GM12865 (cell line): ENCODE measurements at places on chromosomes 6 and 20.

DNA sequence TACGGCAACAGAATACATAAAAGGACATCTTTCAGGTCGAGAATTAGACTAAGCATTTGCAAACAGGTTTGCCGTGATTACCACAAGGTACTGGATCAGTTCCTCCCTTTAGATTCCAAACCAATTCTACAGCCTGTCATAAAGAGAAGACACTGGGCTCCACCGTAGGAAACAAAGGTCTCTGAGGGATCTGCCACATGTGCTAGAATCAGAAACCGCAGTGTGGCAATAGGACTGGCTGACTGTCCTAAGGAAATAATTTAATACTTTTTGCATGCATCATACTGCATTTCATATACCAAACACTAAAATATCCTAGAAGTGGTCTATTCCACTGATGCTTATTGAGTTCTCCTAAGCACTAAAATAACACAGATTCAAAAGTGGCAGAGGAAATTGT, 59.2 kb downstream of the POPDC3 start:
- no peak for DNase-seq

GRCh38 chr6:41492261-41492891, 53.8 kb upstream of the FOXP4 start:
- peak; percentile 30 for DNase-seq

GRCh38 chr6:31834367-31835250, 7.1 kb downstream of the HSPA1B start:
- DNase-seq, result peak; percentile 94

DNA sequence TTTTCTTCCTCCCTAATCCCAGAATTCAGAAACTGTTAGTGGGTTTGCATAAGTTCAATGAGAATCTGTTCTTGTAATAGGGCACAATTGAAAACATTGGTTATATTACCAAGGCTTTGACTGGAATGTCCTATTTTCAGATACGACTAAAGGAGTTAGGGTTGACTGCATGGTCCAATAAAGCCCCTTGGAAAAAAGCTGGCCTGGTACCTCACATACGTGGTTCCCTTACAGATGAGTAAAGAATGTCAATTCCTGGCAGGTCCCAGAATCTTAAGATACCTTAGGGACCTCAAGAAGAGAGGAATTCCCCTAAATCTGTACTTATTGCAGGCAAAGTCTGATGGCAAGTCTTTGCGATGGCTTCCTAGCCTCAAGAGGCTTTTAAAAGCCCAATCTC, 4.6 kb downstream of the PPDPF start:
- peak; percentile 3 for DNase-seq

GRCh38 chr6:38192011-38192410, 372.5 kb downstream of the ZFAND3 start:
- DNase-seq, result no peak

GRCh38 chr6:165545806-165546205, 117.2 kb downstream of the PDE10A start:
- no peak for DNase-seq

DNA sequence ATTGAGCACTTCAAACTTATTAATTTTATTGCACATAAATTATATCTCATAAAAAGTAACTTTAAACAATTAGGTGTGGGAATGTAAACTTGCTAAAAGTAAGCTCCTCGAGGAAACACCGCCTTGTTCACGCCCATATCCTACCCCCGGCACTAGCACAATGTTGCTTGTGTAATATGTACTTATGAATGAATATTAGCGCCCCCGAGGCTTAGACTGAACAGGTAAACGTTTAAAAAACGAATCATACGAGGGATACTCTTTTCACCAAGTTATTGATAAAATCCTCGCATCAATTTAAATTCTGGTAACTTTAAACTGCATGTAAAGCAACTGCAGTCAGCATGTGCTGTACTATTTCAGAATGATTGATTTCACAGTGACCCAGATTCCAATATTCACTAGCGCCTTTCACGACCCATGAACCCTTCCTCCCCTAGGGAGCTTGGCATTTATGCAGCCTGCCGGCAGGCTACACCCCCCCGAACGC, 637 bp downstream of the TFB1M start:
- DNase-seq, result peak; percentile 44

GRCh38 chr20:41649489-41649888, 31.3 kb upstream of the CHD6 start:
- peak; percentile 12 for DNase-seq

GRCh38 chr6:21075986-21076385, 517.6 kb upstream of the SOX4 start:
- no peak for DNase-seq

DNA sequence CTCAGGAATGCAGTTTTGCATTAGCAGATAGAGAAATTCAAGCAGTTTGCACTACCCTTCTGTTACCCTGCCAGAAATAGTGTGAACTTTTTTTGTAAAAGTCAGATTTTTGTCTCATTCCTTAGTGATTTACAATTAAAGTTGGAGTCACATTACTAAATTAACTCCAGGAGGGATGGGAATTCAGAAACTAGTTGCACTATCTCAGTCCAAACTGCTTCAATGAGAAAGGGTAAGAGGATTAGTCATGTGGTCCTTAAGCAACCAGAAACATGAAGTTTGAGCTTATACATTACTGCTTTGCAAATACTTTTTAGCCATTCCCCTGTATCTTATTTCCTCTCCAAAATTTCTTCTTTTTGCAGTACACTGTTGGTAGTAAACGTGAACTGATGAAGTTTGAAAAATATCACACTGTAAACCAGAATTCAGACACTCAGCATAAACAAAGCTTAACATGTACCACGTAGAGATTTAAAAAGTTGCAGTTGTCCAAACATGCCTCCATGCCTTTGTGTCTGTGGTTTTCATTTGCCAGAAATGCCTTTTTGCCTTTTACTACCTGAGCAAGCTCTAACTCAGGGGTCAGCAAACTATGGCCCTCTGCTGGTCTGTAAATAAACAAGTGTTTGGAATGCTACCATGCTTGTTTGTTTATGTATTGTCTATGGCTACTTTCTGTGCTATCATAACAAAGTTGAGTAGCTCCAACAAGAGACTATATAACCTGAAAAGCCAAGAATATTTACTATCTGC, 49.7 kb downstream of the TP53INP2 start:
- DNase-seq, result peak; percentile 22

DNA sequence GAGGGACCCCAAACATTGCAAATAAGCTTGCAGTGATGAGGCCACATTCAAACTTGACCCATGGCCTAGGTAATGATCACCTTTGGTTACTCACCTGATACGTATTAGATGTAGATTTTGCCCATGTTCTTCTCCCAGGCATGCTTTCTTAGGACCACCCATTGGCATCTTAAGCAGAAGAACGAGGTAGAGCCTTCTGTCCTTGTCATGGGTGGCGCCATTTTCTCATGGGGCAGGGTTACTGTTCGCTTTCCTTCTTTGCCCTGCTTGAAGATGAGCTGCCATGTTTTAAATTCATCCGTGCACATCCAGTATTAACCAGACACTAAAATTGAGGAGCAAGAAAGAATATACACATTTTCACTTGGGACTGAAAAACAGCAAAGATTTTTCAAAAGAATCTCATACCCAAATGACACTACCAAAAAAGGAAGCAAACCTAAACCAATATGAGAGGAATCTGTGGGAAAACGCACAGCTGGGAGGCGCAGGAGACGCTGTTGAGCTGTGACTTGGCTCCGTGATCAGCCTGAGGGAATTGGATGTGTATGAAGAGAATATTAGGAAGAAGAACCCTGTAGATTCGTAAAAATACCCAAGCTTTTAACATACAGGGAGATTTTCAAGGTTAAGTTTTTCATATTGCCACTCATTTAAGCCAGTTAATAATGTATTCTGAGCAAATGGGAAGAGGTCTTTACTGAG, 36.6 kb downstream of the GMPR start:
- DNase-seq, result no peak

- DNase-seq, result peak; percentile 78
Observed at GRCh38 chr20:4613718-4614620, 107.7 kb upstream of the PRND start.

GRCh38 chr6:125952764-125953501, 3.6 kb upstream of the HINT3 start:
- DNase-seq, result peak; percentile 65

DNA sequence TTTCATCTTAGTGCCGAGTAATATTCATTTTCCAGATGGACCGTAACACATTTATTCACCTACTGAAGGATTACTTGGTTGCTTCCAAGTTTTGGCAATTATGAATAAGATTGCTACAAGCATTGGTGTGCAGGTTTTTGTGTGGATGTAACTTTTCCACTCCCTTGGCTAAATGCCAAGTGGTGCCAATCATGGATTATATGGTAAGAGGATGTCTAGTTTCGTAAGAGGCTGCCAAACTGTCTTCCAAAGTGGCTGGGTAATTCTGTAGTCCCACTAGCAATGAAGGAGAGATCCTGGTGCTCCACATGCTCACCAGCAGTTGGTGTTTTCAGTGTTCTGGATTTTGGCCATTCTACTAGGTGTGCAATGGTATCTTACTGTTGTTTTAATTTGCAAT, 117.1 kb downstream of the IRF4 start:
- no peak for DNase-seq

DNA sequence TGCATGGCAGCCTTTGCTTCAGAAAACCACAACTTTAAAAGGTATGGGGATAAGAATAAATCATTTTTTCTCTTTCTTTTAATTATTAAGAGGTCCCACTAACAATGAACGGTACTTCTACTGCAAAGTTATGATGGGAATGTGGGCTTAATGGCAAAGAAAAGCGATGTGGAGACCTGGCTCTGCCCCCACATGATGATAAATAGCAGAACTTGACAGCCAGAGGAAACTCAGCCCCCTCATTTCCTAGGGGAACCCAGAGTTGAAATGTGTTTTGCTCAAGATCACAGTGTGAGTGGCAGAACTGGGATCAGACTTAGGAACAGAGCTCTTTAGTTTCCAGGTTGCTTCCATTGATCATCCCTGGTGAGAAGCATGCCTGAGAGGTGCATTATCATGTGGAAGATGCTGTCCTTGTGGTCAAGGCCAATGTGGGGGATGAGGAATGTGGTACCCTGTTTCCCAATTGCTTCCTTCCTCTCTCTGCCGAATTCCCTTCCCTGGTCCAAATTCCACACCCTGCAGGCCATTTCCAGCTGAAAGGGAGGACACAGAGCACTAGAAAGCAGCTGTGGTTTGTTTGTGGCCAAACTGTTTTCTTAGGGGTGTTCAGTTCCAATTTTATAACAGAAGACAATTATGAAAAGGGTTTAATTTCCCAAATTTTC, 66.0 kb downstream of the BACH2 start:
- no peak for DNase-seq

GRCh38 chr6:153787341-153787606, 251.8 kb upstream of the OPRM1 start:
- DNase-seq, result no peak

GRCh38 chr6:108484016-108484415, 76.7 kb upstream of the FOXO3 start:
- no peak for DNase-seq

GRCh38 chr20:20736303-20736702, 23.9 kb upstream of the RALGAPA2 start:
- no peak for DNase-seq

DNA sequence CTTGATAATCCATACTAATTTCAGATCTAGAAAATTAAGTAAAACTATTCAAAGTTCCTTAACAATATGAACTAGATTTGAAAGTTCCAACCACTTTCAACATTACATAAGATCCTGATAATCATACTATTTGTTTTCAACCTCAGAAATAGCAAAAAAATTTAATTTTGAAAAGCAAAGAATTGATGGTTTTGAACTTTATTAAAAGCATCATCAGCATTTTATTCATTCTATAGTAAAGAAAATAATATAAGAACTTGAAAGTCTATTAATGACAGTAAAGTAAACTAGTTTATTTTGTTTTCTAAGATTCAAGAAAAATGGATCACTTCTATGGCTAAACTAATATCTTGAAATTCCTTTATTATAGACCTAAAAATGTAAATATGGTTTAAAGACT, 26.8 kb downstream of the EYS start:
- DNase-seq, result no peak

- DNase-seq, result no peak
Observed at GRCh38 chr20:19802492-19803158, 44.6 kb downstream of the RIN2 start.

DNA sequence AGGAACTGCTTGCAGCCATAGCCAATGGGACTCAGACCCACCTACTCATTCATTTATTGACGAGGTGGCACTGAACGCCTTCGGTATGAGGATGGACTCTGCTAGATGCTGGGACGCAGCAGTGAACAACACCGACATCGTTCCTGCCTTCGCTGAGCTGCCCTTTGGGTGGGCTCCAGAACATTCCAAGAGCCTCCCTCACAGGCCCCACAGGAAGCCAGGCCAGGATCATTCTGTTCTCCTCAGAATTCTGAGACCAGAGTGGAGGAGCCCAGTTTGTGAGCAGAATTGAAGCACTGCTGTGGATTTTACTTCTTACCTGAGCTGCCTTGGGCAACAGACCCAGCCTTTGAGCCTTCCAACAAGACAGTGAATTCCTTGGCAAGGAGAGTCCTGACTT, 82.1 kb downstream of the KCNB1 start:
- DNase-seq, result no peak

GRCh38 chr6:158142789-158143188, 25.3 kb downstream of the SERAC1 start:
- no peak for DNase-seq

- DNase-seq, result no peak
Observed at GRCh38 chr6:12296255-12296573, 6.1 kb downstream of the EDN1 start.

GRCh38 chr6:13066050-13066449, 262.3 kb downstream of the TBC1D7 start:
- DNase-seq, result no peak

DNA sequence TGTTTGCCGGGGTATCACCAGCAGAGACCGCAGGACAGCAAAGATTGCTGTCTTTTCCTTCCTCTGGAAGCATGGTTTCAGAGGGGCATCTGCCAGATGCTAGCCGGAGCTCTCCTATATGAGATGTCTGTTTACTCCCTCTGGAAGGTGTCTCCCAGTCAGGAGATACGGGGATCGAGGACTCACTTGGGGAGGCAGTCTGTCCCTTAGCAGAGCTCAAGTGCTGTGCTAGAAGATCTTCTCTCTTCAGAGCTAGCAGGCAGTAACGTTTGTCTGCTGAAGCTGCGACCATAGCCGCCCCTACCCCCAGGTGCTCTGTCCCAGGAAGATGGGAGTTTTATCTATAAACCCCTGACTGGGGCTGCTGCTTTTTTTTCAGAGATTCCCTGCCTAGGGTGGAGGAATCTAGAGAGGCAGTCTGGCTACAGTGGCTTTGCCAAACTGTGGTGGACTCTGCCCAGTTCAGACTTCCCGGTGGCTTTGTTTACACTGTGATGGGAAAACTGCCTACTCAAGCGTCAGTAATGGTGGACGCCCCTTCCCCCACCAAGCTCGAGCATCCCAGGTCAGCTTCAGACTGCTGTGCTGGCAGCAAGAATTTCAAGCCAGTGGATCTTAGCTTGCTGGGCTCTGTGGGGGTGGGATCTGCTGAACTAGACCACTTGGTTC, 133.0 kb upstream of the FLRT3 start:
- no peak for DNase-seq
